CD8-positive, alpha-beta T cell (primary cell): ENCODE measurements at places on chromosomes 3 and 15.

DNA sequence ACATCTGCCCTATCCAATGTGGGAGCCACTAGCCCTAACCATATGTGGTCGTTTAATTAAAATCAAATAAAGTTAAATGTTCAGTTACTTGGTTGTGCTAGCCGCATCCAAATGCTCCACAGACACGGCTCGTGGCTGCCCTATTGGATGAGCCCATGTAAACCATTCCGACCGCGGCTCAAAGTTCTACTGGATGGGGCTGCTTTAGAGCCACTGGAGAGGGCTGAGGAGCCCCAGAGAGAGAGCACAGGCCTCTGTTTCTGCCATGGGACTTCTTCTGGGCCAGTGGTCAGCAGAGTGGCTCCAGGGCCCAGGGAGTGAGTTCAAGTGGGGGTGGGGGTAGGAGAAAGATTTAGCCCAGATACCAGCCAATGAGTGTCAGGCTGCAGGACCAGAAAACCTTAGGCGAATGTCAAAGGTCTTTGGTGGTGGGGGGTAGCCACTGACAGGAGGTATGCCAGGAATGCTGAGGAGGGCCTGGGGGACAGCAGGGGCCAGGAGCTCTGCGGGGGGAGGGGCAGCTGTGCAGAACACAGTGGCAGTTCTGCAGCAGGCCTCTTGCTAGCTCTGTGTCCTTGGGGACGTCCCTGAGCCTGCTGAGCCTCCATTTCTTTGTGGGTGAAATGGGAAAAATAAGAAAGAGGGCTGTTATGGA, 30.1 kb downstream of the SPSB4 start:
- no peak for DNase-seq

DNA sequence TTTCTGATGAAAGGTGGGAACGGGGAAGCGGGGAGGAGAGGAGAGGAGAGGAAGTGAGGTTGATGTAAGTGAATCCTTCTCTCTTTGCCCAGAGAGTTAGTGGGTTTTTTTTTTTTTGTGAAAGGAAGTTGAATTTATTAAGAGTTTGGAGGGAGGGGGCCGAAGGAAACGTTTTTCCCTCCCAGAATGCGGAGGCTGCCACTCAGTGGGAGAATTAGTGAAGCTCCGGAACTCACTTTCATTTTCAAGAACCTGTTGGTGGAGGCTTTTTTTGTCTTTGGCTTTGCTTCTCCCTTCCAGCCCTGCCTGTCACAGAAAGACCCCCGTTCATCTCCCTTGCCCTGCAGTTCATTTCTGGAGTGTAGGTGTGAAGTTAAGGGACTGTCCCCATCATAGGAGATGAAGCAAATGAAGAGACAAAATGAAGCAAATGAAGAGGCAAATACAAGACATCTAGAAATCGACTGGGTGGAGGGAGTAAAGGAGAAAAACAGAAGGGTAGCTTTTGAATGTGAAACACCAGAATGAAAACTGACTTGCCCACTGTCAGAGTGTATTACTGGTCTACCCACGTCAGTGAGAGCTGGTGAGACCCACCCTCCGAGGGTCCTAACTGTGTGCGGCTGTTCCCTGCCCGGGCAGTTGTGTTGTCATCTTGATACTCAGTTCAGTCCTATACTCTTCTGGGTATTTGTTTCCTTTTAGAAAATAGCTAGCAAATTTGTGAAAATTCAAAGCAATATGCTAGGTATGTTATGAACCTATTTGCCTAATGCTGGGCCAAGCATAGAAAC, 91.5 kb downstream of the ITPR1 start:
- no peak for DNase-seq

- DNase-seq, result no peak
Measured at GRCh38 chr15:52858782-52859176, 68.6 kb upstream of the ONECUT1 start.

DNA sequence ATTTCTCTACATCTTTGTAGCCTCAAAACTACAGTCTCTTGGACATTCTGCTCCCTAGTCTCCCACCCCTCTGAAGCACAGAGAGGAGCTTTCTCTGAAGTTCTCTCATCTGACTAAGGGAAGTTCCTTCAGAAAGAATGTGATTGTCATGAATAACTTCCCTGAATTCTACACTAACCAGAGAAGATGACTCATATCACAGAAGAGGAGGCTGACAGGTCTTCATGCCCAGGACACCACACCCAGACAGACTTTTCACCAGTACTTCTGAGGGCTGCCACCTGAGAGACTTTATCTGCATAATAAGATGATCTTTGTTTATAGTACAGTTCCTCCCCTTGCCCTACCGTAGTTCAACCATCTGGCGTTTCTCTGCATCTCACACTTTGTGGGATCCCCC, 52.8 kb downstream of the CDIN1 start:
- no peak for DNase-seq

DNA sequence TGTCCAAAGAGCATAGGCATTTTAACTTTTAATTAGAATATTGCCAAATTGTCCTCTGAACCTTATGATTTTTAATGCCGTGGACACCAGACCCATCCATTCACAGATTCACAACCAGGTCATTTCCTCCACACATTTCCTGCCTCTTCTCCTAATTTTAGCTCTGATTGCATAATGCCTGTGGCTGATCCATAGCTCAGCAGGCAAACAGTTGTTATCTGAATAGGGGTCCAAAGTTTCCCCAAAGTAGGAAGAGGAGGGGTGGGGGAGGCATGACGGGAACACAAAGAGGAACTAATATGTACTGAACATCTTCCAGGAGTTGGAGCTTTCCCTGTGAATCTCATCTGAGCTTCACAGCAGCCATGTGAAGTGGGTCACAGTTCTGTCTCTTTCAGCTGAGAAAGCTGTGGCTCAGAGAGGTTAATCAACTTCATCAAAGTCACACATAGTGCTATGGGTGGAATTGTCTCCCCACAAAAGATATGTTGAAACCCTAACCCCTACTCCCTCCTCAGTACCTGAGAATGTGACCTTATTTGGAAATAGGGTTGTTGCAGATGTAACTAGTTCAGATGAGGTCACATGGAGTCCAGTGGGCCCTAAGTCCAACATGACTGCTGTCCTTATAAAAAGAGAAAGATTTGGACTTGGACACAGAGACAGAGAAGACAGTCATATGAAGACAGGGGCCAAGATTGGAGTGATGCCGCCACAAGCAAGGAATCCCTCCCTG, 106.7 kb upstream of the AGBL1 start:
- no peak for DNase-seq

DNA sequence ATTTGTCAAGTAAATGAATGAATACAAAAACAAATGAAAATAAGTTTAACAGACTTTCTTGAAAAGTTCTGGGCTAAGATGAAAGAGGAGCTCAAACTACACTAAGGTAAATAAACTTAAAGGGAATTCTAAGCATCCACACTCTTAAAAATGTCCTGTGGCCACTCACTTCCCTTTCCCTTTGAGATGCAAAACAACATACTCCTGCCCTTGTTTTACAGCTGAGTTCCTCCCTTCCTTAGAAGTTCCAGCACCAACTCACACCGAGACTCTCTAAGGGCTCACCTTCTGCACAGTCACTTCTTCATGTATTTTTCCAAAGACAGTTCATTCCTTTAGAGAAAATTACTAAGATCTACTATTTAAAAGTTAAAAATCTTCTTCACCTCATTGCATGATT, 123.3 kb upstream of the CMC1 start:
- no peak for DNase-seq

GRCh38 chr15:100726070-100726420, 123.7 kb downstream of the ASB7 start:
- DNase-seq, result no peak

- DNase-seq, result no peak
Measured at GRCh38 chr3:58562498-58562897, 14.7 kb downstream of the FAM107A start.

- no peak for DNase-seq
Measured at GRCh38 chr3:124966521-124967445, 32.2 kb upstream of the MUC13 start.

GRCh38 chr15:69848551-69849231, 249.0 kb downstream of the TLE3 start:
- DNase-seq, result no peak

DNA sequence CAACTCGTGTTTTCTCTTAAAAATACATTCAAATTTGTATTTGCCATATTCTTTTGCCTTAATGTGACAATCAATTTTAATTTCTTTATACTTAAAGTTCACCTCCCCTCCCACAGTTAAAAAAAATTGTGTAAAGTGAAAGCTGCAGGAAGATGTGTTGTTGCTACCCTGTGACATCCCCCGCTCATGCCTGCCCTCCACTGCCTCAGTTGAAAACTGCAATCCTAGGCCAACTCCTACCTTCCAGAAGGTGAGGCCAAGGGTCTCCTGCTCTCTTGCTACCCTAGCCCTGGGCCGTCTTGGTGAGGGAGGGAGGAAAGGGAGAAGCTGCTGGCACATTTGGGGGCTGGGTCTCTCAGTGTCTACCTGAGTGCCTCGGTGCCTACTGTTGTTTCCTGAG, 57.0 kb upstream of the CMTM7 start:
- DNase-seq, result peak; percentile 29

DNA sequence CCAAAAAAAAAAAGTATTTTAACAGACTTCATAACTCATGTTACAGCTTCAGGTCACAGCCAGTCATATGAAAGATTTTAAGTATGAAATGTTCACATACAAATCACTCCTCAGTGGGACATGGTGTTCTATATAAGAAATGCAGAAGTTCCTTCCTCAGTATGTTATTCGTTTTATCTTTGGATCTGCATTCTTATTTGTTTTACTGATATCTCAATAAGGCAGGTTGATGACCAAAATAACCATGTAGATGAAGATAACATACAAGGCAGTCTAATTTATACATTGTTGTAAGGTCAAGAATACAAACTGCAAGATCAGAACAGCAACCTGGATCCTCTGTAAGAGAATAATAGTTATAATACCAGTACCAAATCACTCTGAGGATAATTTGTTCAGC, 75.6 kb downstream of the CHAC1 start:
- DNase-seq, result no peak

DNA sequence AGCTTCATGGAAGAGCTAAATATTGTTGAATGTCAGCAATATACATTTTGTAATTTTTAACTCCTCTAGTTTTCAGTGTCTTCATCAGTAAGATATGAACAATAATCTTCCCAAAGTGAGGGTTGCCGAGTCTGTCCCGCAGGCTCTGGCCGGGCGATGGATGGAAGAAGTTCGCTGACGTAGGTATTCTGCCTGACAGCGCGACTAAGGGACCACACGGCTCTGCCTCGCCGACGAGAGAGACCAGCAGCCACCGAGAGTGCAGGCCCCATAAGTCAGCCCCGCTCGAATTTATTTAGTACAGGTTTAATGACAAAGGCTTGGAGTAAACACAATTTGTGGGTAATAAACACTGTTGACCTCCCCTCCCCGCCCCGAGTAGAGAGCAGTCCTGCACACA, 427.4 kb upstream of the NECTIN3 start:
- no peak for DNase-seq

GRCh38 chr3:59771768-59772181, 722.0 kb upstream of the CFAP20DC start:
- no peak for DNase-seq

GRCh38 chr15:69185706-69186105, 25.3 kb downstream of the GLCE start:
- DNase-seq, result no peak

GRCh38 chr3:196219194-196219969, 3.0 kb downstream of the SLC51A start:
- DNase-seq, result peak; percentile 69

GRCh38 chr3:46711305-46711704, 6.4 kb downstream of the PRSS50 start:
- DNase-seq, result no peak

DNA sequence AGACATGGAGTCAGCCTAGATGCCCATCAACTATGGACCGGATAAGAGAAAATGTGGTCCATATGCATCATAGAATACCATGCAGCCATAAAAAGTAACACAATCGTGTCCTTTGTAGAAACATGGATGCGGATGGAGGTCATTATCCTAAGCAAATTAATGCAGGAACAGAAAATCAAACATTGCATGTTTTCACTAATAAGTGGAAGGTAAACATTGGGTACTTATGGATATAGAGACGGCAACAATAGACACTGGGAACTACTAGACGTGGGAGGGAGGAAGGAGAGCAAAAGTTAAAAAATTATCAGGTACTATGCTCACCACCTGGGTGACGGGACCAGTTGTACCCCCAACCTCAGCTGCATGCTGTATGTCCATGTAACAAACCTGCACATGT, 2.5 kb downstream of the PLD1 start:
- no peak for DNase-seq

GRCh38 chr3:157142315-157142714, 17.6 kb downstream of the CCNL1 start:
- no peak for DNase-seq

DNA sequence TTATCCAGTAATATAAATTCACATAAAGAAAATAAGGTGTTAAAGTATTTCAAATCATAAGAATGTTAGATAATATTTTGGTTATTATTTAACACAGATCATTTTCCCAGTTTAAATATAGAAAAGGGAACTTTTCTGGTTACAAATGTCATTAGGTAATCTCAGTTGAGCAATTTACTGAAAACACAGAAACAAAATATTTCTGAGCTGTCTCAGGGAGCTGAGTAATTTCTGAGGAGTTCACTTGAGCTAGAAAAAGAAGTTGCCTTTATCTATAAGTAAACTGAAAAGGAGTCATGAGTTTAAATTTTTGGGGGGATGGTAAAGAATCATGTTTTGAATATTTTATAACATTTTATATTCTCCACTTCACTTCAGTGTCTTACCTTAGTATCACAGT, 855.4 kb upstream of the ARPP21 start:
- DNase-seq, result no peak

DNA sequence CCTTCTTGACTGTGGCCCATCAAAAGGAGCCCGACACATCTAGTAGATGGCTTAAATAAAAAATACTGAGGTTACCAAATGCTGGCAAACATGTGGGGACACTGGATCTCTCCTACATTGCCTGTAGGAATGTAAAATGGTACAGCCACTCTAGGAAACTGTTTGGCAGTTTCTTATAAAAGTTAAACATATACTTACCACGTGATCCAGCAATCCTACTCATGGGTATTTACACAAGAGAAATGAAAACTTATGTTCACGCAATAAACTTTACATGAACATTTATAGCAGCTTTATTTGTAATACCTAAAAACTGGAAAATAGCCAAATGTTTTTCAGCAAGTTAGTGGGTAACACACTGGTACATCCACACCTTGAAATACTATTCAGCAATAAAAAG, 9.1 kb downstream of the ZBTB38 start:
- DNase-seq, result no peak

DNA sequence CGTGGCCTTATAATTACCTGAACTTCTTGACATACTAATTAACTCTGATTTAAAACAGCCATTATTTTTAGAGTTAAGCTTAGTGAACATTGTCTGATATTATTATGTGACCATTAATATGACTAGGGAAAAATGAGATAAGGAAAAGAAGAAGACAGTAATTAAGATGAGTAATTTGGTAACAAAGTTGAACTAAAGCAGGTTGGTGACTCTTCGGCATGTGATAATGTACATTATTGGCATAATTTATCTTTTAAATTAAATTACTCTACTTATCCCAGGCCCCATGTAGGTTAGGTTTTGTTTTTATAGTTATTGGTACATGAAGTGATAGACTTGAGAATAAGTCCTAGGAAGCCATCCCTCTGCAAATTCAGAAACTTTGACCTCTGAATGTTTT, 249.7 kb upstream of the CFAP20DC start:
- no peak for DNase-seq
